MCF 10A (cell line): ENCODE measurements at places on chromosomes 1 and 21. TPM values are rescaled to one million over a fixed set of nuclear protein-coding genes. Genes with fewer than 3 reads are reported as not detected.
A peak's percentile ranks its signal among the peaks of the same experiment; 100 is the strongest.

DNA sequence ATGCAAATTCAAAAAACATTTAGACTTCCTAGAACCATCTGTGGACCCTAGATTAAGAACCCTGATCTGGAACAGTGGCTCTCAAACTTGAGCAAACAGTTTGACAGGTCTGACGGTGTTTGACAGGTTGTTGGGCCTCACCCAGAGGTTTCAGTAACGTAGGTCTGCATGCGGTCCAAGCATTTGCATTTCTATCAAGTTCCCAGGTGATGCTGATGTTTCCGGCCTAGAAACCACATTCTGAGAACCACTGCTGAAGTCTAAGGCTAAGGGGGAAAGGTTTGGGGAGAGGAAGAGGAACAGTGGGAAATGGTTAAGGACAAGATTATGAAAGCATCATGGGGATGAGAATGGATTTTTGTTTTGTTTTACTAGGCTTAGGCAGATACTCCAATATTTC lies 48.6 kb downstream of the MDM4 start:
- no peak for DNase-seq
- H3K4me3 ChIP-seq = no peak overlapping the region
- no peaks in the 10 kb centered on the region for H3K36me3 ChIP-seq

GRCh38 chr1:31239653-31240241 lies at the start of gene NKAIN1:
Gene NKAIN1 (minus strand): TSS chr1:31239887. CDS start chr1:31239547, 340 bp downstream.
- H3K36me3 ChIP-seq = no peaks in the 10 kb centered on the region
- H3K27ac ChIP-seq = no peak within 1 kb of the TSS
- peak; percentile 18 for DNase-seq
- peak within 1 kb of the TSS; percentile 68 for H3K4me3 ChIP-seq
- peaks cover 7% of the 10 kb centered on the region for H3K4me1 ChIP-seq

DNA sequence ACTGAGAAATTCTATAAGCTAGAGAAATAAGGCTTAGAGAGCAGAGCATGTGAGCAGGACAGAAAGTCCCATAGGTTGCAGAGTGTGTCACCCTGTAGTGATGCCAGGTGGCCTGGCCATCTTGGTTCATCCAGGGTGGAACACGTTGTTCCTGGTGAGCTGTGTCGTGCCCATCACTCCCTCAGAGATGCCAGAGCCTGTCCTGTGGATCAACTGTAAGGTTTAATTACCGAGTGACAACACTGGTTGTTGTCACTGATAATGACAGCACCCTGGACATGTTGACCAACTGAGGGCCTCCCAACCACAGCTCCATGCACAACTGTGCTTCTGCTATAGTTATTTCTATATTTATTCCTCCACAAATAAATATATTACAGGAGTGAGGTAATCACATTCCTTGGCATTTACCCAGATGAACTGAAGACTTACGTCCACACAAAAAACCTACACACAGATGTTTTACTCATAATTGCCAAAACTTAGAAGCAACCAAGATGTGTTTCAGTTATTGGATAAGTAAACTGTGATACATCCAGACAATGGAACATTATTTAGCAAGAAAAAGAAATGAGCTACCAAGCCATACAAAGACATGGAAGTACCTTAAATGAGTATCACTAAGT lies 6.2 kb downstream of the C1orf198 start:
- no peak overlapping the region for H3K27ac ChIP-seq
- H3K36me3 ChIP-seq = no peaks in the 10 kb centered on the region
- no peaks in the 10 kb centered on the region for H3K27me3 ChIP-seq

DNA sequence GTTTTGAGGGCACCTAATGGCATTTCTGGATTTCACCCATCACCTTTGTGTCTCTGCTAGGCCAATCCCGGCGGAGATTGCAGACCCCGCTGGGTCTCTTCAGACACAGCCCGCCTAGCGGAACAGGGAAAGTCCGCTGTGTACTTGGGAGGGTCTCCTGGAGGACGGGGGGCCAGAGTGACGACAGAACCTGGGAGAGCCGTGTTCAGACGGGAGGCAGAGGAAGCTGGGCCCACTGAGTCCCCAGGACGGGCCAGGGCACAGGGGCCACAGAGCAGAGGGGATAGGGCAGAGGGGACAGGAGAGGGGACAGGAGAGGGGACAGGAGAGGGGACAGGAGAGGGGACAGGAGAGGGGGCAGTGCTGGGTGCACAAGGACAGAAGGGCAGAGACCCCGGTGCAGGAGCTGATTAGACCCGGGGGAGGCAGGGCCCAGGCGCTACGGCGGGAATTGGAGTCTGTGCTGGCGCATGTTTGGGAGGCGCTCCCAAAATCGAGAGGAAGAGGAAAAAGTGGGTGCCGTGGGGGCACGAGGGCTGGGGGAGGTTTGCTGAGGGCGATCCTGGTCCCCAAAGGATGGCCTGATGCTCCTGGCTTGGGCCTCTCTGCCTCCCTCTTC lies 12.7 kb downstream of the TRPM2 start:
- no peaks in the 10 kb centered on the region for H3K36me3 ChIP-seq
- no peak for DNase-seq
- no peaks in the 10 kb centered on the region for H3K27me3 ChIP-seq
- H3K4me1 ChIP-seq = no peaks in the 10 kb centered on the region
- no peak overlapping the region for H3K4me3 ChIP-seq

DNA sequence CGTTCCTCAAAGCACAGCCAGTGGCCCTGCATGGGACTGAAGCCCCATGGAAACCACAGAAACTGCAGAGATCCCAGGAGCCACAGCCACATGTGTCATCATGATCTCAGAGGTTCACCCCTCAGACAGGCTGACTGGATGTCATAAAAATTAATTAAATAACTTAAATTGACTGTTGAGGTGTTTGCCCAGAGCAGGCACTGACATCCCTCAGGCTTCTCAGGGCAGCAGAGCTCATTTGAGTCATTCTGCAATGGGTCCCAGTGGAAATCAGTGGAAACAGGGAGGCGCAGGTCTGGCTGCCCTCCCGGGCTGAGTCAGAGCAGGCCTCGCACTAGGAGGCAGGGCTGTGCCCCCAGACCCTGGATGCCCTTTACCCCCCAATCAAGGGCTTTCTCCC lies 135.1 kb downstream of the CDC7 start:
- no peak for DNase-seq
- H3K4me3 ChIP-seq = no peak overlapping the region
- H3K36me3 ChIP-seq = no peaks in the 10 kb centered on the region
- no peaks in the 10 kb centered on the region for H3K27me3 ChIP-seq

GRCh38 chr1:18941221-18942141 lies 15.0 kb downstream of the IFFO2 start:
- H3K27ac ChIP-seq = no peak overlapping the region
- H3K27me3 ChIP-seq = no peaks in the 10 kb centered on the region
- no peak overlapping the region for H3K4me3 ChIP-seq
- peaks cover 33% of the 10 kb centered on the region for H3K4me1 ChIP-seq
- DNase-seq = no peak
- peaks cover 4% of the 10 kb centered on the region for H3K36me3 ChIP-seq

DNA sequence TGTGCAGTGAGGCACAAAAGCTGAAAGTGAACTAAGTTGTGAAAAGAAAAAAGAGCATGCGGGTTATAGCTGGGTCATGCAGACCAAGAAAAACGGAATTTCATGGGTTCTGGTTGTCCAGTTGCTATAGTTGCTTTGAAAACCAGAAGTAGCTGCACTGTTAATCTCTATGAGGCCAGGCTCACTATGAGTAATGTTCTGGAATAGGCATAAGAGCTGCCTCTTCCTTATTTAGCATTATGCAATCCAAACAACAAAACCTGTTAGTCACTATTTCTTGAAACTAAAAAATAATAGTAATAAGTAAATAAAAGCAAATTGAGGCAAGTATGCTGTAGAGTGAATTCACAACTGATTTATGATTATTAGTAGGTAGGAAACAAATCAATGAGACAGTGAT lies 1383.7 kb downstream of the MRPL39 start:
- H3K27me3 ChIP-seq = no peaks in the 10 kb centered on the region
- no peak overlapping the region for H3K27ac ChIP-seq

DNA sequence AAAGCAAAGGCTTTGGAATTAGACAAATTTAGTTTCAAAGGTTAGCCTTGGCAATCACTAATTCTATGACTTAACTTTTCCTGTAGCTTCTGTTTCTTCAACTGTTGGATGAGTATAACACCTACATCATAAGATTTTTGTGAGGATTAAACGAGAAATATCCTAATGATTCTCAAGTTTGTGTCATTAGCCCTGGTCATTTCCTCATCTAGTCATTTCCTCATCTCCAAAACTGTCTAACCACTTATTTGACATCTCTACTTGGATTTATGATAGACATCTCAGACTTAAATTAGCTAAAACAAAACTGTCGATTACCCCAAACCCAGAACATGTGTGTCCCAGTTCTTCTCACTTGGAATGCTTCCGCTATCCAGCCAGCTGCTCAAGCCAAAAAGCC lies 80.2 kb upstream of the CHODL start:
- peaks cover 6% of the 10 kb centered on the region for H3K4me1 ChIP-seq
- no peak overlapping the region for H3K27ac ChIP-seq
- H3K27me3 ChIP-seq = no peaks in the 10 kb centered on the region
- no peak for DNase-seq
- no peak overlapping the region for H3K4me3 ChIP-seq

- DNase-seq = no peak
- H3K4me3 ChIP-seq = no peak overlapping the region
- H3K36me3 ChIP-seq = no peaks in the 10 kb centered on the region
- no peak overlapping the region for H3K27ac ChIP-seq
- peaks cover 40% of the 10 kb centered on the region for H3K27me3 ChIP-seq
- no peaks in the 10 kb centered on the region for H3K4me1 ChIP-seq
Measured at GRCh38 chr1:3444298-3444697, 10.2 kb upstream of the ARHGEF16 start.

DNA sequence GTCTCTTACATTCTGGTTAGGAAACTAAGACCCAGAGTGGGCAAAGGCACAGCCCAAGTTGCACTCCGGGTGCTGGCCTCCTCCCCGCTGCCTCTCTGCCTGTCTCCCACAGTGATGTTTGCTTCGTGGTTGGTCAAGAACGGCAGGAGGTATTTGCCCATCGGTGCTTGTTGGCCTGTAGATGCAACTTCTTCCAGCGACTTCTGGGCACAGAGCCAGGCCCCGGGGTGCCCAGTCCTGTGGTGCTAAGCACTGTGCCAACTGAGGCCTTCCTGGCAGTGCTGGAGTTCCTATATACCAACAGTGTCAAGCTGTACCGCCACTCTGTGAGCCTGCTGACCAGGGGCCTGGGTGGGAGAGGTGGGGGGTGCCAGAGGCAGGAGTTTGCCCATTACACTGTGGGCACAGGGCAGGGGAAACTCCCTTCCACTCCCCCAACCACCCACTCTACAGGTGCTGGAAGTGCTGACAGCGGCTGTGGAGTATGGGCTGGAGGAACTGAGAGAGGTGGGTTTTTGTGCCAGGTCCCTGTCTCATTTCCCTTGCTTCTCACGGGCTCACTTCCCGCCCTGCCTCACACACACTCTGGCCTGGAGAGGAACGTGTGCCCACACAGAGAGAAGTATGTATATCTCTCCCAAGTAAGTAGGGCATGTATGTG lies 1.9 kb downstream of the BTBD19 start:
- DNase-seq = peak; percentile 97
- H3K36me3 ChIP-seq = peaks cover 69% of the 10 kb centered on the region
- peaks cover 49% of the 10 kb centered on the region for H3K4me1 ChIP-seq

DNA sequence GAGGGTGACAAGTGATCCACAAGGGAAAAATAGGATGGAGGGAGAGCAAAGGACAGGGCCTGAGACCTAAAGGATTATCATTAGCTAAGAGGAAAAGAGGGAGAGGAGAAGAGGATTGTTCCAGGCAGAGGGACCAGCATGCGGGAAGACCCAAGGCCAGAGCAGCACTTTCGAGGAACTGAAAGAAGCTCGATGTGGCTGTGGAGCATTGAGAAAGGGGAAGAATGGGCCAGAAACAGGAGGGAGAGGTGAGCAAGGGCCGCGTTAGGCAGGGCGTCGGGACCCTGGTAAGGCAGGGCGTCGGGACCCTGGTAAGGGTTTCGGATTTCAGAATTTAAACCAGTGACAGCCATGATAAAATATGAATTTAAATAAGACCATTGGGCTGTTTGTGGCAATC lies 22.8 kb upstream of the CSF1 start:
- H3K4me1 ChIP-seq = peaks cover 18% of the 10 kb centered on the region
- no peaks in the 10 kb centered on the region for H3K36me3 ChIP-seq
- H3K27ac ChIP-seq = no peak overlapping the region
- no peak for DNase-seq

- H3K27me3 ChIP-seq = no peaks in the 10 kb centered on the region
- H3K27ac ChIP-seq = no peak overlapping the region
- H3K4me3 ChIP-seq = no peak overlapping the region
- H3K36me3 ChIP-seq = peaks cover 5% of the 10 kb centered on the region
Measured at GRCh38 chr21:26883768-26884167, 38.6 kb upstream of the ADAMTS1 start.

GRCh38 chr1:202624088-202624780 lies 86.0 kb downstream of the SYT2 start:
- DNase-seq = no peak
- H3K36me3 ChIP-seq = no peaks in the 10 kb centered on the region
- H3K4me3 ChIP-seq = no peak overlapping the region
- no peak overlapping the region for H3K27ac ChIP-seq

DNA sequence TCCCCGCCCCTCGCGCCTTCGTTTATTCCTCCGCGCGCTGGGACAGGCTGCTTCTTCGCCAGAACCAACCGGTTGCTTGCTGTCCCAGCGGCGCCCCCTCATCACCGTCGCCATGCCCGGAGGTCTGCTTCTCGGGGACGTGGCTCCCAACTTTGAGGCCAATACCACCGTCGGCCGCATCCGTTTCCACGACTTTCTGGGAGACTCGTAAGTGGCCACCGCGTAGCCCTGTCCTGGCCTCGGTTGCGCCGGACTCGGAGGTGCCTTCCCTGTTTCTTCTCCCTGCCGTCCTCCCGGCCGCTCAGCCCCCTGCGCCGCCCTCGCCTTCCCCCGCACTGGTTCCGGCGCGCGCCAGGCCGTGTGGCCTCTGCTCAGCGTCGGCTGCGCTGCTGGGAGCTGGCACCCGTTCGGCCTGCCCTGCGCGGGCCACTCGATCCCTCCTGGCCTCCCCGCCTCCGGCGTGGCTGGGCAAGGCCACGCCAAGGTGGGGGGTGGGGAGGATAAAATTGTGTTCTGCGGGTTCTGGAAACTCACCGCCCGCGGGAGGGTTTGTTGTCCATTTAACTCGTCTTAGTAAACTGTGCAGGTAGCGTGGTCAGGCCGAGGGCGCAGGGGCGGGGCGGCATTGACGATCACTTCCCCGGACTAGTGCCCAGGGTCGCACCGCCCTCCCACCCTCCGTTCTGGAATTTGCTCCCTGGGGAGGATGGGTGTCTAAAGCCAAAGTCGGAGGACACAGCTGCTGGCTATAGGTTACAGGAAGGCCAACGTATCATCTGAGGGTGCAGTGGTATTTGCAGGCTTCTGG lies at the start of gene PRDX6:
PRDX6 (plus strand) TSS at position 50 of the 808 bp plus-strand sequence; CDS start at position 113, 63 bp downstream.
- H3K4me1 ChIP-seq = peaks cover 69% of the 10 kb centered on the region
- H3K27ac ChIP-seq = peak within 1 kb of the TSS; percentile 99
- peak within 1 kb of the TSS; percentile 97 for H3K4me3 ChIP-seq
- H3K36me3 ChIP-seq = peaks cover 33% of the 10 kb centered on the region
- H3K27me3 ChIP-seq = no peaks in the 10 kb centered on the region

GRCh38 chr1:204307334-204307883 lies 52.3 kb downstream of the PLEKHA6 start:
- no peak overlapping the region for H3K27ac ChIP-seq
- H3K36me3 ChIP-seq = no peaks in the 10 kb centered on the region

Gene LCE1F
- total RNA-seq = not detected in 2 replicates

Gene MAN1C1
- total RNA-seq = not detected in 2 replicates

Gene CFHR5
- not detected in 2 replicates for total RNA-seq

Gene S100A2
- 5,064 and 5,163 TPM in 2 replicates for total RNA-seq

Gene LORICRIN
- not detected in 2 replicates for total RNA-seq

Gene CRNN
- not detected in 2 replicates for total RNA-seq
